ENCODE measurements at places on chromosomes 13 and 19.

- no peak for DNase-seq
Measured at GRCh38 chr19:45574526-45574925, 10.1 kb downstream of the OPA3 start.

- no peak for DNase-seq
Measured at GRCh38 chr19:33407716-33408115, 34.2 kb downstream of the CEBPG start.

DNA sequence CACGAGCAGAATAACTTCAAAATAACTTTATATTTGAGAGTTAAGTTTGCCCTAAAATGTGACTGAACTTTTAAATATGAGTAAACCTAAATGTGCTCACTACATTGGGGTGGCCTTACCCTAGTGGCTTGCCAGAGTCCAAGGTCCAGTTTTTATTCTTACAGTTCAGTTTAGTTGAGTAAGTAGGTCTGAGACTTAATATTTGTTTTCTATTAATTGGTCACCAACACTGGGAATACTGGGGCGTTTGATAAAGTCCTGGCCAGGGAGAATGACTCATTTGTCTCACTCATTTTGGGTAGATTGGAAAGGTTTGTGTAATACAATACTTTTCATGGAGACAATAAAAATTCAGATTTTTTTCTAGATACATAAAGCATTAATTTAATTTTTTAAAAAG is 127.8 kb upstream of the SPATA13 start:
- no peak for DNase-seq

DNA sequence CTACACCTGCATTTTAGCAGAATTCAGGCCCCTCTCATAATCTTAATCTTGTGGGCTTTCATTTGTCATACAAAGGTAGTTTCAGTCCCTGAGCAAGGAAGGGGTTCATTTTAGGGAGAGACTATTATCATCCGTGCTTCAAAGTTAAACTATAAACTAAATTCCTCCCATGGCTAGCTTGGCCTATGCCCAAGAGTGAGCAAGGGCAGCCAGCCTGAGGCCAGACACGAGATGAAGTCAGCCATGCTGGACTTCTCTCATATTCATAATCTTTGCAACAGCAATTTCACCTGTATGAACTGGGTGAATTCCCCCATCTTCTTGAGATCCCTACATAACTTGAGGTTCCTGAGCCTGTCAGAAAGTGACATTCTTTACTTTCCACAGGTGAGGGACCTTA is 13.0 kb downstream of the ERICH4 start:
- no peak for DNase-seq

DNA sequence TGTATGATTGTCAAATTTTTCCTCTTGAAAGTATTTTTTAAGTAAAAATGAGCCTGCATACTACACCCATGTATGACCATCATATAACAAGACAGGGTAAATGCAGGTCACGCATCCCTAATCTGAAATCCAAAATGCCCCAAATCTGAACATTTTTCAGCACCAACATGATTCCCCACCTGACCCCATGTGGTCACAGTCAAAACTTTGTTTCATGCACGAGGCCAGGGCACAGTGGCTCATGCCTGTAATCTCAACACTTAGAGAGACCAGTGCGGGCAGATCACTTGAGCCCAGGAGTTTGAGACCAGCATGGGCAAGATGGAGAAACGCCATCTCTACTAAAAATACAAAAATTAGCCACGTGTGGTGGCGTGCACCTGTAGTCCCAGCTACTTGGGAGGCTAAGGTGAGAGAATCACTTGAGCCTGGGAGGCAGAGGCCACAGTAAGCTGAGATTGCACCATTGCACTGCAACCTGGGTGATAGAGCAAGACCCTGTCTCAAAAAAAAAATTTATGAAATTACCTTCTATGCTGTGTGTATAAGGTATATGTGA is 63.7 kb upstream of the NPAS1 start:
- DNase-seq = no peak

DNA sequence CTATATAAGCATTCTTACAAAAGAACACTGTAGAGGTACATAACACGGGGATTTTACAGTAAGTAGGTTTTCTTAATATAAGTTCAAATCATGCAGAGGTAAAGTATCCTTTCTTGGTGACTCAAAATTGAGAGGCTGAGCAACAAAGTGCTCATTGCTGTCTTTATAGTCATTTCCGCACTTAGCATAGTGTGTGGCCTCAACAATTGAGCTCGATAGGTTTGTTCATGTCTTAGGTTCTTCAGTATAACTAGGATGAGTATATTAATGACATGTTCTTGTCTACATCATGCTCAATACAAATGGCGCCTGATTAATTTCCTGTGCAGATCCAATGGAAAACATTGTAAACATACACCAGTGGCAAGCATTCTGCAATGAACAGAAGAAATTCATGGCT is 1.4 kb downstream of the WDFY2 start:
- DNase-seq = peak; percentile 44

DNA sequence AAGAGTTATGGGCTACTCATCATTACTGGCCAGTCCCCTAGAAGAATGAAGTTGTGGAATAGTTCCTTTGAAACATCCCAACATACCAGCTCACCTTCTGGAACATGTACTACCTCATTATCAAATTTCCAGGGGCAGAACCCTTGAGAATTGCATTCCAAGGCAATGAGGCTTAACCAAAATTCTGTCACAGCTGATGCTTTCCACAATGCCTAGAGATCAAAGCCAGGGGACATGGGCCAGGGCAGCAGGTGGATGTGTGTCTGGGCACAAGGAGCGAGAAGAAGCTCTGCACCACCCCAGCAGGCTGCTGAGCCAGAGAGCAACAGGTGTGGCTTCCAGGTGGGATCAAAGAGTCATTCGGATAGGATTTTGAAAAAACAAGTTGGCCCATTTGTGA is 362.1 kb downstream of the EFNB2 start:
- no peak for DNase-seq

GRCh38 chr19:18287836-18288772 is 6.7 kb upstream of the JUND start:
- no peak for DNase-seq

GRCh38 chr19:13010992-13011652 is 15.8 kb downstream of the NFIX start:
- DNase-seq = no peak

DNA sequence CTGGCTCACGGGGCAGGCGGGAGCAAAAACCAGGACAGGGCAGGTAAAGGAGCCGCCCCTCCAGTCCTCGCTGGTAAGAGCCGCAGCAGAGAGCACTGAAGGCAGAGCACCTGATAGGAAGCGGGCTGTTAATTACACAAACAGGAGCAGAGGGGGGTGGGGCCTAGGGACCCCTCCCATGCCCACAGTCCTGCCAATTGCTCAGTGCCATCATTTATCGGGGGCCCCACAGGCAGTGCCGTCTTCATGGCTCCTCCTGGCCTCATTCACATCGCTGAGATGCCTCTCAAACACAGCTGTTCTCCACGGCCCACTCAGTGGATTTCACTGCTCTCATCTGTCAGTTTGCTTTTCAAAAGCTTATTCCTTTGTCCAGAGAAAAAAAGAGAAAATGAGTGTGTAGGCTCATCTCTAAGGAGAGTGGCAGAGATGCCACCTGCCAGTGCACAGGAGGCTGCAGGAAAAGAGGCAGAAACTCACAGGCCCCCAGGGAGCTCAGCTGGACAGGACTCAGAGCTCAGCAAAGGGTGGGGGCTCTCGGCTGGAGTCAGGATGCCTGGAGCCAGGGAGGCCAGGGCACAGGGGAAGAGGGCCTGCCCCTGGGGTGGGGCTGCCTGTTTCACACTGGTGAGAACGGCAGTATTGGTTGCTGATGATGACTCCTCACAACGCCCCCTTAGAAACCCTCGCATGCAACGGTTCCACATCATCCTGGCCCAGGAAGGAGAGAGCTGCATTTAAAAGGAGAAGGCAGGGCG is 174.6 kb downstream of the COL4A1 start:
- DNase-seq = peak; percentile 54

DNA sequence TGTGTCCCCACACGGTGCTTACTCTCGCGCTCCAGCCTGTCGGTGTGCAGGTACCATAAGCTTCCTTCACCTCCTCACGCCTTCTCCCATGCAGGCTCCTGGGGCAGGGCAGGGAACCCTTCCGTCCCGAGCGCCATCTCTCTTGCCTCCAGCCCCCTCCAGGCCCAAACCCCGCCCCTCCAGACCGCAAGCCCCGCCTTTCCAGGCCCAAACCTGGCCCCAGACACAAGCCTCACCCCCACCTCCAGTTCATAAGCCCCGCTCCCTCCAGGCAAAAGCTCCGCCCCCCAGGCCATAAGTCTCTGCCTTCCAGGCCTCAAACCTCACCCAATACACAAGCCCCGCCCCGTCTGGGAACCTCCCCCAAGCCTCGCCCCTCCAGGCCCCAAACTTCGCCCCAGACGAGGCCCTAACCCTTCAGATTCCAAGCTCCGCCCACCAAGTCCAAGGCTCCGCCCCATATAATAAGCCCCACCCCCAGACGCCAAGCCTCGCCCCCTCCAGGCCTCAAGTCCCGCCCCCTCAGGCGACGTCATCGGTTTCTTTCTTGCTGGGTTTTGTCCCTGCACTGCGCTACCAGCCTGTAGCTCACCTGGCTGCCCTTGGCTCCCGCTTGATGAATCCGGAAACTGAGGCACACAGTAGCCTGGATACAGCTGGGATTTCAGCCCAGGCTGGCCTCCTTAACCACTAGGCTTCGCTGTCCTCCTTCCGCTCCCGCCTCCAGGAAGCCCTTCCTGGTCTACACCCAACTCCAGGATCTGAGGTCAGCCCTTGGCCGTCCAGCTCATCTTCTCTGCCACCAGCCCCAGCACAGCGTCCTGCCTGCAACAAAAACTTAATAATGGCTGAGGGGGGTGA is 16.1 kb downstream of the MKNK2 start:
- no peak for DNase-seq

- no peak for DNase-seq
Measured at GRCh38 chr19:5514001-5514400, 53.8 kb downstream of the TINCR start.

DNA sequence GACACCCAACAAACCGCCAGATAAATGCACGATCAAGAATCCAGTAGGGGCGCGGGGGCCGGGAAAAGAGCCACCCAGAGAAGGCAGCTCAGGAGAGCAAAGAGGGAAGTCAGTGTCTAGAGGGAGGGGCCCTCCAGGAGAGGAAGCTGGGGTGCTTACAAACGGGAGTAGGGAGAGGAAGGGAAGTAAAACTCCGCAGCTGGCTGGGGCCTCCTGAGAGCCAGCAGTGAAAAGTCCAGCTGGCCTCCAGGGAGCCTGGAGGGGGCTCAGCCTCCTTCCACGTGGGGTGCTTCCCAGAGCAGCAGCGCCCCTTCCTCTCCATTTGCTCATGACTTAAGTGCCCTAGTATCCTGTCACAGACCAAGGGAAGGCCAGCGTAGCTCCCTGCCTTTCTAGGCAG is 51.8 kb downstream of the TMED1 start:
- no peak for DNase-seq

GRCh38 chr19:38736036-38736412 is 8.2 kb downstream of the CAPN12 start:
- DNase-seq = no peak

DNA sequence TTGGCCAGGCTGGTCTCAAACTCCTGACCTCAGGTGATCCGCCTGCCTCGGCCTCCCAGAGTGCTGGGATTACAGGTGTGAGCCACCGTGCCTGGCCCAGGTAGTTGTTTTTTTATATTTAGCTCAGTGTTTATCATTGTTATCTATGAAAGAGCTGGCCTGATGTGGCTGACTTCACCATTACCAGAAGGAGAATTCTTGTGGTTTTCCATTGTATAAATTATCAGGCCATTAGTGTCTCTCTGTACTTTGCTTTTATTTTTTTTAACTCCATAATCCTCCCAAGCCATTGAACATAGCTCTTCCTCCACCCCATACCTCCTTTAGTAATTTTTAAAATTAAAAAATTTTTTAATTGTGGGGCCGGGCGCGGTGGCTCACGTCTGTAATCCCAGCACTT is 24.2 kb downstream of the CERS4 start:
- peak; percentile 72 for DNase-seq

DNA sequence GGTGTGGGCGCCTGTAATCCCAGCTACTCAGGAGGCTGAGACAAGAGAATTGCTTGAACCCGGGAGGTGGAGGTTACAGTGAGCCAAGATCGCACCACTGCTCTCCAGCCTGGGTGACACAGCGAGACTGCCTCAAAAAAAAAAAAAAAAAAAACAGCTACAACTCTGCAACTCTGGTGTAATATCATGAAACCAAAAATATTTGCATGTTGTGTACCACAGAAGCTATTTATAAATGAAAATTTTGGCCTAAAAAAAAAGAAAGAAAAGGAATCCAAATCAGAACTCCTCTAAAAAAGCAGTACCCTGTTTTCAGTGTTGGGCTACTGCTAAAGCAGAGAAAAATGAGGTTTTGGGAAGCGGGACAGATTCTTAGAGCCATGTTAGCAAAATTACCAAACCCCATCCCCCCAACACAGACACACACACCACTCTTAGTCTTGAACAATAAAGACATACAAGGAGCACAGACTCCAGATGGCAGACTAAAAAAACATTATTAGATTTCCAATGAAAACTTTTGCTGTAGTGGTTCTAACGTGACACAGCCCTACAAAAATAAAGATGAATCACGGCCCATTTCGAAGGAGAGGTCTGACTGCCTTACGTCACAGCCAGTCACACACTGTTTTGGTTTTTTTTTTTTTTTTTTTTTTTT is 51.5 kb downstream of the INSR start:
- peak; percentile 53 for DNase-seq

DNA sequence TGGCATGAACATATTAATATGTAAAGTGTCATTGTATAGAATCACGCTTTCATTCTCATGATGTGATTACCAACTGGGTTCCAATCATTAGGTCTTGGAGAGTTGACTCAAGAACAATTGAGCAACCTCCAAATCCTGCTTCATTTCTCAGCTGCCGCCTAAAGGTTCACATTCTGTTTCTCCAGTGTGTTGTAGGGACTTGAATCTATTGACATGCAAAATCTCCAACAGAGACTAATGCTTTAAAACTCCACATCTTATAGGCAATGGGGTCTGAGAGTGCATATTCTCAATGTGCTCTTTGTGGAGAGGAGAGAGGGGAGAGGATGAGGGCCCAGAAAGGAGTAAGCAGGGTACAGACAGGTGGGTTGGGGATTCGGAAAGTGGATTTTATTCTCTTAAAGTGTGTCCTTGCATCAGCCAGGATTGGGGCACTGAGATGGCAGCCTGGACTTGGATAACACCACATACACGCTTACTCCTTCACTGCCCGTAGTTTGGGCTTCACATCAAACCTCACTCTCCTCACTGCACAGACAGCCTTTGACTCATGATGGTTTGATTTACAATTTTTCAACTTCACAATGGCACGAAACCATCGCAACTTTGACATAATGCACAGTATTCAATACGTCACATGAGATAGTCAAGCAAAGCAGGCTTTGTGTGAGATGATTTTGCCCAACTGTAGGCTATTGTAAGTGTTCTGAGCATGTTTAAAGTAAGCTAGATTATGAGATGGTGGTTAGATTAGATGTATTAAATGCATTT is 241.3 kb upstream of the IRS2 start:
- DNase-seq = no peak

- no peak for DNase-seq
Measured at GRCh38 chr13:19961489-19961888, 3.0 kb downstream of the ZMYM2 start.

Data from A172 (cell line).